T-helper 1 cell (primary cell): ENCODE measurements at places on chromosomes 2 and 18.

DNA sequence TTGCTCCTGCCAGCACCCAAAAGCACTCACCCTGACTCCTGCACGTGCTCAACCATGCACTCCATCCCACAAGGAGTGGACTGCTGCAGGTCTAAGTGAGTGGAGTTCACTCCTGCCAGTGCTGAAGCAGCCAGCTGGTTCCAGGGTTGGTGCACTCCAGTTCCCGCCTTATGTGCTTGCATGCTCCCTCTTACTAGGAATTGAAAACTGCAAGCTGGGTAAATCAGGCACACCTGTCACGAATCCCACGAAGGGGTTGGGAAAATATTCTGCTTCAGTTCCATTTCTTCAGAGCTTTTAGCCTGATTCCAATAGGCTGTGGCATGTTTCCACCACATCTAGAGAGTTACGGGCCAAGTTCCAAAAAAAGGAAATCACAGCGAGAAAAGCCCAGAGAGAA is 1365.5 kb upstream of the CHAC2 start:
- DNase-seq: no peak

DNA sequence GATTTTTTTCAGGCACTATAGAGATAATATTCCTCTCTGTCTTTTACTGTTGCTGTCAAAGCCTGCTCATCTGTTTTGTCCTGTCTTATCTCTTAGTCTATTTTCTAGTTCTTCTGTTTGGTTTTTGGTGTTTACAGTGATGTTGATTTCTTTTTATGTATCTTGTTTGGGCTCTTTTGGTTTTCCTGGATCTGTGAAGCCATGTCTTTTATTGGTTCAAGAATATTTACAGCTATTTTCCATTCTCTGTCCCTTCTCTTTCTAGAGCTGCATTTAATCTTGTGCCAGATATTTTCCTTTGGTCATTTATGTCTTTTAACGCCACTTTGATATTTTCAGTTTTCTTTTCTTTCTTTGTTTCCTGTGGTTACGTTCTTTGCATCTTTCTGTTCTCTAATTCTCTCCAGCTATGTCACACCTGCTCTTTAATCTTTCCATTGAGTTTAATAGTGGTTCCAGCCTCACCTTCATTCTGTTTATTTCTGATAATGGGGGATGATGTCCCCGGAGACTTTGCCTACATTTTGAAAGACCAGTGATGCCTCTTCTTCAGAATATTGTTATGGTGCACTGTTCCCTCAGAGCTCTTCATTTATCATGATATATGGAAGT is 32.0 kb downstream of the SMCHD1 start:
- DNase-seq: no peak

DNA sequence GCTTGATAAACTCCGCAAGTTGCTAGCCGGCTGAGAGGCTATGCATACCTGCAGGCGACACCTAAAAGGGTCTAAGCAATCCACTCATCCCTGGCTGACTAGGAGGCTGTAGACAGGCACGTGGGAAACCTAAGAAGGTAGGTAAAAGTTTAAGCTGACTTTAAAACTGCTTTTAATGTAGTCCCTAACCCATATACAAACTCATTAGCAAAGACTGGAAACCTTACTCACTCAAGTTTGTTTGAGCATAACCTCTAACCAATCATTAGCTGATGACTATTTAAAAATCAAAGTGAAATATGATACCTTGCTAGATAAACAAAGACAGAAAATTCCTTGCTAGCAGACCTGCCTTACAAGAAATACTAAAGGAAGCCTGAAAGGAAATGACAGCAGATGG is 106.4 kb downstream of the EXOC6B start:
- no peak for DNase-seq

DNA sequence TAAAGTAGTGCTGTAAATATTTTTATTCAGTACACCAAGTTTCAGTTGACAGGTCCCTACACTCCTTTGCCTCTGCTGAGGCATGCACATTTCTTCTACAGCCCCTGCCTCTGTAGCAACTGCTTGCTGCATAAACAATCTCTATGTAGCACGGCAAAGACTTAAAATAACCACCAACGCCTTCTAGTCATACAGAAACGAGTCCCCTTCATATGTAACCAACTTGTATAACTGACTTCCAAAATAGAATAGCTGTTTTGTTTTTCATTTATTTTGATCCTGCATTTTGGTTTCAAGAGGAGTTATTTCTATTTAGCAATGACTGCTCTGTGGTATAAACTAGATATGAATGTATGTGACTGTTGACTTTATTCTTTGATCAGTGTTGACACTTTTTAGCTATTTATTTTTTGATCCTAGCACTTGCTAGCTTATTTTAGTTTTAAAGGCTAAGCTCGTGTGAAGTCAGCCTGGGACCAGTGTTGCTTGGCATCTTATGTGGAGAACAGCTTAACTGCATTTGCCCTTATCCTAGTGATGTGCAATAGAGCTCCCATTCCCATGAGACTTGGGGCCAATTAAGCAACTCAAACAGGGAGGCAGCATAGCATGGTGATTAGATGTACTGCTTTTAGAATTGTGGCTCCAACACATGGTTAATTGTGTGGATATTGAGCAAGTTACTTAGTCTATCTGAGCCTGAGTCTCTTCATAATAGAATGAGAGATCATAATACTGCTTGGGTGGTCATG is 79.6 kb downstream of the HRH4 start:
- no peak for DNase-seq

DNA sequence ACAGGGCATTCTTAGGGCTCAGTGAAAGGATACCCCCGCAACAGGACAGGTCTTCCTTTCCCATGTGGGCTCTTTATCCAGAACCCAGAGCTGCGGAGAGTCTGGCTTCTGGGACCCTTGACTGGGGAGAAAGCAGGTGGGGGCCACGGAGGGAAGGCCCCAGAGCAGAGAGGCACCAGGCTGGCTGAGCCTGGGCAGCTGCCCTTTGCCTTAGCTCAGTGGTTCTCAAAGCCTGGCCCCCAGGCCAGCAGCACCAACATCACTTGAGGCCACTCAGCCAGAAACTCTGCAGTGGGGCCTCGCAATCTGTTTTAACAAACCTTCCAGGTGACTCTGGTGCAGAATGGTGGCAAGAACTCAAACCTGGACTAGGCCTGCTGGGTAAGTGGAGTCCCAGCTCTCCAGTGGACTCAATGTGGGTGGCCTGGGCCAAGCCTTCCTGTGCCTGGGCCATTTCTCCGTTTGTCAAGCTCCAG is 1.6 kb upstream of the TMEM37 start:
- no peak for DNase-seq

- DNase-seq: no peak
Measured at GRCh38 chr2:96906729-96907114, 36.8 kb upstream of the SEMA4C start.

DNA sequence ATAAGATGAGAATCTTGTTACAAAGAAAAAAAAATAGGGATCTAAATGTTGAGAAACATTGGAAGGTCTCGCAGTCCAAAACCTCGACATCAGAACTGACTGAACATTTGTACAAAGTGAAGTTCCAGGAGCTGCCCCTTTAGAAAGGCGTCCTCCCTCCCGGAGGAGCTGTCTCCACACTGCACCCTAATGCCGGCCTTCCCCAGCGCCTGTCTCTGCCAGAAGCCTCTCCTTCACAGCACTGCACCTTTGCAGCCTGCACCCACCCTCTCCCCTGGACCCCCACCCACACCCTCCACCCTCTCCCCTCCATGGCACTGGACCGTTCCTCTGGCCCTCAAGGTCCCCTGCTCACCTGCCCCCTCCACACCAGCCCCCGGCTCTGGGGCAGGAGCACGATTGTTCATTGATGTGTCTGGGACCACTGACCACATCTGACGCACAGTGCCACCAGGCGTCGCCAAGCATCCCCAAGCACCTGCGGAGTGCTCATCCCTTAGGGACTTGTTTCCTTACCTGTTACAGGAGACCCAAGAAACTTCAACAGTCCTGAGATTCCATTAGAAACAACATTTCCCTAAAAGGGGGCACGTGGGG is 90.3 kb upstream of the SNTG2 start:
- no peak for DNase-seq

DNA sequence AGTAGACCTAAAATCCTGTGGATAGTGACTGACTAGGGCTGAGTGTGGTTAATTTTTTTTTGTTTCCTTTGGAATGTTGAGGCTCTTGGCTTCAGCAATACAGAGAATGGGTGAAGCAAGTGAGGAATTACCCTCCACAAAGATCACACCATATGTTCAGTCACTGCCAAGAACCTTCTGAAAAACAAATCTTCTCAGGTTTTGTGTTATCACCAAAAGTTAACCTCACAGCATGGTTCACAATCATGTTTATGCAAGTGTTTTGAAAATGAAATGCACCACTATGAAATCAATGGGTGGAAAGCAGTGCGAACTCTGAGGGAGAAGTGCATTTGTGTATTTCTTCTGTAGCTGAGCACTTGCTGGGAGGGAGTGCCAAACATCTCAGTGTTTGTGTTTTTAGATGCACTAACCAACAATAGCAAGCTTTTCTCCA is 44.4 kb downstream of the SPATS2L start:
- DNase-seq: no peak

GRCh38 chr2:5368263-5368662 is 323.9 kb upstream of the SOX11 start:
- no peak for DNase-seq

- DNase-seq: no peak
Measured at GRCh38 chr2:36360834-36361233, 5.3 kb downstream of the CRIM1 start.

- no peak for DNase-seq
Measured at GRCh38 chr2:2904721-2905350, 472.8 kb downstream of the EIPR1 start.

GRCh38 chr18:58808349-58808748 is 56.3 kb upstream of the ZNF532 start:
- DNase-seq: no peak

- DNase-seq: no peak
Measured at GRCh38 chr2:75952173-75952572, 241.5 kb upstream of the GCFC2 start.

DNA sequence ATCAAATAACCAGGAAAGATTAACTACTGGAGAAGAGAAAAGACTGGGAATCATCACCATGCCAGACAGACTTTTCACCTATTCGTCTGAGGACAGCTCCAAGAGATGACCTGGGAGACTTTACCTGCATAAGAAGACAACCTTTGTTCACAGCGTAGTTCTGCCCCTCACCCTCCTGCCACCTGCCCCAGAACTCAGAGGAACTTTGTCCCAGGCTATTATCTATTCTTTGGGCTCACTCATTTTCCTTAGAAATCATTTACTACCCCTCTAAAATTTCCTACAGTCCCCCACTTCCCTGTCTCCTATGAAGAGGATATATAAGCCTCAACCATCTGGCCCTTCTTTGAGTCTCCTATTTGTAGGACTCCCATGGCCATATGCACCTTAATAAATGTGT is 19.3 kb upstream of the COPS8 start:
- no peak for DNase-seq

GRCh38 chr2:228728961-228729360 is 542.1 kb downstream of the PID1 start:
- DNase-seq: no peak

DNA sequence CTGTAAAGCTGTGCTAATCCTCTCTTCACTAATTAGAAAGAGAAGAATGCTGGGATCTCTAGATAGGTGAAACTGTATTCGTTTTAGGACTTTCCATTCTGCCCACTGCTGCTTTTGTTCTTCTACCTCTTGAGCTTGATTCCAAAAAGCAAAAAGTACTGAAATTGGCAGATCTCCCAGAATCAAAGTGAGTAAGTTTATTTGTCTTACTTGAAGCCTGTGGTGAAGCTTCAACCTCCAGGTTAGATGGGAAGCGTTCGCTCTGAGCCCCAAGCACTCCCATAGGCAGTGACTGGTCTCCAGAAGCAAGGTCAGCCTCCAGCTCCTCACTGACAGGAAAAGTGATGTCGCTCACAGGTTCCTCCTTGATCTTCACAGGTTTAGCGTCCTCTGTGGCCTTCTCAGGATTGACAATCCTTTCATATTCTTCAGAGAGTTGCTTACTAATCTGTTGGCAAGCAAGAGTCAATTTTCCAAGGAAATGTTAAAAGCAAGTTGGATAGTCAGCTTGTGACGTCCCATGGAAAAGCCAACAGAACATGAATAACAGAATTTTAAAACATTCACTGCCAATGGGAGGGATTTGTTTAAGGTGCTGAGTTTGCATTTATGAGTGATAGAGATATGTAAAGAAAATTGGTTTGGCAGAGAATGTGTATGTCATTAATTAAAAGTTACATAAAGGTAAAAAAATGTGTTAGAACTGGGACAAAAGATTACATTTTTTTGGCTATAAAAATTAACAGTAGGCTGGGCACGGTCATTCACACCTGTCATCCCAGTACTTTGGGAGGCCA is 8.1 kb downstream of the SUPT7L start:
- DNase-seq: no peak

DNA sequence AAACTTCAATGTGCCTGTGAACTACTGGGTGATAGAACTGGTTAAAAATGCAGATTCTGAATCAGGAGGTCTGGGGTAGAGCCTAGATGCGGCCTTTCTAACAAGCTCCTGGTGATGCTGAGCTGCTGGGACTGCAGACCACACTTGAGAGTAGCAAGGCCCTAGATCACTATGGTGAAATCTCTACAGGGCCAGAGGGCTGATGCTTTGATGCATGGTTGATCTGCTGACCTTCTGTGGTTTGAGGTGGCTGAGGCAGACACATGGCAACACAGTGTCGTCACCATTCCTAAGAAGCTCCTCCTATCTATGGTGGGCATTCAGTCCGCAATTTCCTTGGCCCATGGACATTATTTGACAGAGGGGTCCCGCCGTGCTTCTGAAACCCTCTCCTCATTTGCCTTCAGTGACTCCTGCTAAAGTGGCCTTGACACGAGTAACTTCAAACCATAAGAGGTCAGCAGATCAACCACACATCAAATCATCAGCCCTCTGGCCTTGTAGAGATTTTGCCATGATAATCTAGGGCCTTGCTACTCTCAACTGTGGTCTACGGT is 19.8 kb downstream of the CCDC68 start:
- DNase-seq: no peak

DNA sequence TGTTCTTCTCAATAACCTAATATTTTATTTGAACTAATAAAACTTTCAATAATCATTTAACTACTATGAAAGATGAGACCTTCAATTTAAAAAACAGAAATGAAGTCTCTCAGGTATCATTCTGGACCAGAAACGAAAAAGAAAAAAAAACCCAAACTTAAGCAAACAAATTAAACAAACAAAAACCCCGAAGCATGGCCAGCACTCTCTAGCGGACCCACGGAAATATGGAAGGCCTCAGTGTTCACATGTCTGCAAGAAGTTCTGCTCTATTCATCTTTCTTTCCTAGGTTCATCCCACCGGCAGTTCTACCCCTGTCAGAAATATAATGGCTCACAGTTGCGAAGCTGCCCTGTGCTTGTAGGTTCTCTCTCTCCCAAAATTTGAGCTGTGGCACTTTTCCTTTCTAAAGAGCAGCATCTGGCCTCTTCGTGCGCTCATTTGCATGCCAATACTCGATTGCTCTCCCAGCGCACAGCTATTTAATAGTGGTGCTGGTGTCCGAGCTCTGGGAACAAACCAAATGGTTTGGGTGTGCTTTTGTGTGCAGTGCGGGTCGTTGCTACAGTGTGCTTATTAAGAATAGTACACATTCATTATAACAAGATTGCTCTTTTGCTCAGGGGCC is 129.0 kb upstream of the ZEB2 start:
- no peak for DNase-seq

DNA sequence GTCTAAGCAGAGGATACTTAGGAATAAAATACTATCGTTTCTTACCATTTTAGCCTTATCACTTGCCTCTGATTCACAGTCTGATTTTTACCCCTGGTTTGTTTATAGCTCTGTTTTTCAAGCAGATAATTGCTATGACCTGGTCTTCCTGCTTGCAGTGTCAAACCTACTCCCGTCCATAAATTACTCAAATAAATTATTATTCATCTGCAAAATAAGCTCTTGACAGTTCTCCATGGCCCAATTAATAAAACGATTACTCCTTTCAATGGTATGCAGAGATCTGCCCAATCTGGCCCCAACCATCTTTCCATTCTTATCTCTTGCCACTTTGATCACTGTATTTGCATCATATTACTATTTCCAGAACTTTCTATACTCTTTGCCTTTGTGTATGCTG is 354.0 kb downstream of the CCDC85A start:
- no peak for DNase-seq
